ENCODE measurements at places on chromosomes 4 and X. TPM values are rescaled to one million over a fixed set of nuclear protein-coding genes. Genes with fewer than 3 reads are reported as not detected.

Gene GPC4
- total RNA-seq, result 0.10 TPM

Gene FGFBP1
- total RNA-seq, result not detected

Gene VAMP7
- total RNA-seq, result 38.9 TPM

Gene GASK1B
- total RNA-seq, result 200 TPM

Gene DUSP9
- 0.33 TPM for total RNA-seq

Gene SPANXB1
- not detected for total RNA-seq

Gene MAGEB2
- not detected for total RNA-seq

Gene ARR3
- not detected for total RNA-seq

Gene ZNF141
- total RNA-seq, result 10.1 TPM

Gene GRIA3
- not detected for total RNA-seq

Gene CXCL1
- total RNA-seq, result 51.0 TPM

Gene XG
- 0.33 TPM for total RNA-seq

Gene TBCK
- total RNA-seq, result 34.0 TPM

Gene XPNPEP2
- not detected for total RNA-seq

Gene ATP2B3
- total RNA-seq, result not detected

Gene GPR34
- total RNA-seq, result not detected

Gene AFAP1
- total RNA-seq, result 89.5 TPM

Gene SLC49A3
- total RNA-seq, result 8.5 TPM

Gene SPACA5
- not detected for total RNA-seq

Gene C4orf33
- 5.8 TPM for total RNA-seq

Gene HTN3
- total RNA-seq, result not detected

Gene PDGFRA
- total RNA-seq, result 1.2 TPM

Gene GAGE13
- not detected for total RNA-seq

Gene PAGE1
- not detected for total RNA-seq

Gene ARHGAP4
- total RNA-seq, result 5.3 TPM

Gene TXK
- total RNA-seq, result 0.38 TPM

Gene ATG4A
- total RNA-seq, result 23.2 TPM

Gene SPANXA2
- total RNA-seq, result not detected

Gene PITX2
- total RNA-seq, result 0.33 TPM

Gene SERTM2
- total RNA-seq, result not detected

Gene SUPT20HL1
- not detected for total RNA-seq

Gene CLIC2
- 10.8 TPM for total RNA-seq

Gene TAB3
- 13.1 TPM for total RNA-seq

Gene SULT1B1
- total RNA-seq, result 46.1 TPM

All from vein endothelial cell (primary cell).